ENCODE measurements at places on chromosomes 1 and 21.

- DNase-seq: no peak
Measured at GRCh38 chr1:25082216-25082899, 149.9 kb downstream of the SYF2 start.

- DNase-seq: no peak
Measured at GRCh38 chr1:107767156-107767582, 197.8 kb downstream of the VAV3 start.

DNA sequence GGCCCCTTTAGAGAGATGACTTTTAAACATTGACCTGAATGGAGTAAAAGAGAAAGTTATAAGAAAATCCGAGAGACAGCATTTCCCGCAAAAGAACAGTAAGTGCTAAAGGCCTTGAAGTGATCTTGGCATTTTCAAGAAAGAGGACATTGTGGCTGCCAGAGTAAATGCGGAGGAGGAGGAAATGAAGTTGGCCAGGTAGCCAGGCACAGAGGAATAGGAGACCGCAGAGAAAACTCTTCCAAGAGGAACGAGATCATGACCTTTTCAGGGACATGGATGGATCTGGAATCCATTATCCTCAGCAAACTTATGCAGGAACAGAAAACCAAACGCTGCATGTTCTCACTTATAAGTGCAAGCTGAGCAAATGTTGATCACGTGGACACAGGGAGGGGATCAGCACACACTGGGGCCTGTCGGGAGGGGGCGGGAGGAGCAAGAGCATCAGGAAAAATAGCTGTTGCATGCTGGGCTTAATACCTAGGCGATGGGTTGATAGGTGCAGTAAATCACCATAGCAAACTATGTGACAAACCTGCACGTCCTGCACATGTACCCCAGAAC is 49.7 kb downstream of the EEIG2 start:
- no peak for DNase-seq

GRCh38 chr1:23466423-23466989 is 17.5 kb downstream of the ASAP3 start:
- DNase-seq: no peak

GRCh38 chr1:241677201-241677600 is 25.1 kb downstream of the WDR64 start:
- DNase-seq: no peak

DNA sequence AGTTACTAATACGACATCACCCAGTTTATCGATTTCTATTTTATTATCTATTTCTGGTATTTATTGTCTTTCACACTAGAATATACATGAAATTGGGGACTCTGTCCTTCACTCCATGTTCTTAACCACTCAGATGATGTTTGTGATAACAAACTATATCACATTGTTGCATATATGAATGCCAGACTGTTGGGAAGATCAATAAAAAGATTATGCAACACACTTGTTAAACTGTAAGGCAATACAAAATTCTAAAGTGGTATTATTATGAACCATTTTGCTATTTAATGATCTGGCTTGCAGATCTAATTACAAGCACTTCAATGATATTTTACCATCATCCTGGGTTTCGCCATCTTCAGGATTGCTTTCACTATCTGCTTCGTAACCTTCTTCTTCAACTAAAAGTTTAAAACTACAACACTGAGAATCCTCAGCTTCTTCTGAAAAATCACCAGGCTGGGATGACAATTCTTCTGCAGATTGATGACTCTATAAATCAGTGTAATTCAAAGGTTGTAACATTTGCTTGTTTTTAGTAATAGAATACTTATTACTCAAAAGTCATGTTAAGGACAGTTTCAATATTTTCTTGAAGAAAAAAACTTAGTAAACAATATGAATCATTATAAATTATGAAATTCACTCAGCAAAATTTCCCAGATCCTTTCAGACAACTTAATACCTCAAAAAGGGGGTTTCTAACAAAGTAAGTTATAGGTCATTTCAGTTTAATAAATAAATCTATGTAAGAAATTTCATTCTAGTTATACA is 63.9 kb downstream of the LYST start:
- DNase-seq: no peak

- DNase-seq: no peak
Measured at GRCh38 chr1:42081475-42081874, 71.7 kb upstream of the GUCA2B start.

DNA sequence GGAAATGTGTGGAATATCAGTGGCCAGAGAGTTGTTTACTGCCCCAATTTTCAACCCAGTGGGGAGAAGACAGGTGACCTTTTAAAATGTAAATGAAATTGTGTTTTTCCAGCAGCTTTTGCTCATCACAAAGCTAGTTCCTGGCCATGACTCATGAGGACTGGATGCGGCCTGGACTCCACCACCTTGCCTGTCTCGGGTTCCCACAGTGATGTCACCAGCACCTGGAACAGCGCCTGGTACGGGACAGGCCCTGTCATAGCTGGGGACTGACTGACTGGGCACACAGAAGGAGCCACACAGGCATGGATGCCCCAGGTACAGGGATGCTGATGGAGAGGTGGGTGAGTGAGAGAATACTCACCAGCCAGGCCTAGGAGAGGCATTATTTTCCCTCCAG is 277.1 kb downstream of the AJAP1 start:
- no peak for DNase-seq

Measured in stimulated activated CD8-positive, alpha-beta memory T cell treated with anti-CD3 and anti-CD28 coated beads, Interleukin-2, amount 100 ng/mL, for 1 hour (primary cell).